ENCODE measurements at places on chromosomes 11 and 22.

- DNase-seq: no peak
These were observed 6.6 kb downstream of the SNX19 start for GRCh38 chr11:130909650-130910049.

- no peak for DNase-seq
These were observed 8.6 kb upstream of the VWCE start for GRCh38 chr11:61303725-61304124.

- no peak for DNase-seq
These were observed 39.8 kb downstream of the AMPD3 start for GRCh38 chr11:10494636-10495463.

DNA sequence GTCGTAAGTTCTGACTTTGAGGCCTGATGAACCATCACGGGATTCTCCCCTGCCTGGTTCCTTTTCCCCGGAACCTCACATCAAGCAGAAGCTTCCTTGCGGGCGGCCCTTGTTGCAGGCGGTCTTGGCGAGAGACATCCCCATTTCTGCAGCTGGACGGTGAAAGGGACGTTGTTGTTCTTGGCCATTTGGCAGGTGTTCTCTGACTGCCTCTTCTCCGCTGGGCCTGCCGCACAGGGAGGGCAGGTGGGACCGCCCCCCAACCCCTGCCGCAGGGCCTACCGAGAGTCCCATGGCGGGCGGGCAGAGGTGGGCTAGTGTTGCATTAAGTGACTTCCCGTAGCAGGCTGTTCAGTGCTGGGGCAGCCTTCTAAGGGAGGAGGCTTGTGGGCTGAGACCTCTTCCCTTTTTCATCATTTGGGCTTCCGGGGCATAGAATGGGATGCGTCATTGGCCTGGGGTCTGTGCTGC, 26.9 kb upstream of the GRAMD4 start:
- no peak for DNase-seq

DNA sequence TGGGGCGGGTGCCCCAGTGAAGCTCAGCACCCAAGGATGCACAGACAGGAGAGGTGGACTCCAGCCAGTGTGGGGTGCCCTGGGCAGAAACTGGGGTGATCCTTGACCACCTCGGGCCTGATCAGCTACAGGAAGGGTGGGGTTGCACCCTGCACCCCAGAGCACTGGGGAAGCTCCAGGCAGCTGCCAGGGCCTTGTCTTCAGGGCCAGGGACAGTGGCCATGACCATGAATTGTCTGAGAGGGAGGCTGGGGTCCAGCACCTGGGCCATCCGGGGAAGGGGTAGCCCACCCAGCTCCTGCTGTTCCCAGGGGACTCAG, 17.6 kb downstream of the IL17REL start:
- no peak for DNase-seq

GRCh38 chr11:31800398-31801265, 10.5 kb downstream of the PAX6 start:
- DNase-seq: no peak

- DNase-seq: no peak
These were observed 230.9 kb upstream of the UBASH3B start for GRCh38 chr11:122424636-122425035.

- DNase-seq: no peak
These were observed 57.8 kb upstream of the ZC3H12C start for GRCh38 chr11:110035357-110035756.

DNA sequence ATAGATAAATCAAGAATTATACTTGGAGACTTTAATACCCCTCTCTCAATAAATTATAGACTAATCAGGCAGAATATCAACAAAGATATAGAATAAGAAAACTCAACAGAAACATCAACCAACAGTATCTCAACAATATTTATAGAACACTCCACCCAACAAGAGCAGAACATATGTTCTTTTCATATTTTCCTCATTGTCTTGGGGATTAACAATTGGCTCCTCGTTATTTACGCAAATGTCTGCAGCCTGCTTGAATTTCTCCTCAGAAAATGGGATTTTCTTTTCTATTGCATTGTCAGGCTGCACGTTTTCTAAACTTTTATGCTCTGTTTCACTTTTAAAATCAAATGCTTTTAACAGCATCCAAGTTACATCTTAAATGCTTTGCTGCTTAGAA, 37.0 kb upstream of the FBLN1 start:
- DNase-seq: no peak

GRCh38 chr11:129365816-129366215, 9.8 kb upstream of the BARX2 start:
- DNase-seq: no peak

GRCh38 chr11:79287952-79288351, 152.9 kb downstream of the TENM4 start:
- no peak for DNase-seq

GRCh38 chr22:38266120-38266519, 6.7 kb downstream of the TMEM184B start:
- no peak for DNase-seq

DNA sequence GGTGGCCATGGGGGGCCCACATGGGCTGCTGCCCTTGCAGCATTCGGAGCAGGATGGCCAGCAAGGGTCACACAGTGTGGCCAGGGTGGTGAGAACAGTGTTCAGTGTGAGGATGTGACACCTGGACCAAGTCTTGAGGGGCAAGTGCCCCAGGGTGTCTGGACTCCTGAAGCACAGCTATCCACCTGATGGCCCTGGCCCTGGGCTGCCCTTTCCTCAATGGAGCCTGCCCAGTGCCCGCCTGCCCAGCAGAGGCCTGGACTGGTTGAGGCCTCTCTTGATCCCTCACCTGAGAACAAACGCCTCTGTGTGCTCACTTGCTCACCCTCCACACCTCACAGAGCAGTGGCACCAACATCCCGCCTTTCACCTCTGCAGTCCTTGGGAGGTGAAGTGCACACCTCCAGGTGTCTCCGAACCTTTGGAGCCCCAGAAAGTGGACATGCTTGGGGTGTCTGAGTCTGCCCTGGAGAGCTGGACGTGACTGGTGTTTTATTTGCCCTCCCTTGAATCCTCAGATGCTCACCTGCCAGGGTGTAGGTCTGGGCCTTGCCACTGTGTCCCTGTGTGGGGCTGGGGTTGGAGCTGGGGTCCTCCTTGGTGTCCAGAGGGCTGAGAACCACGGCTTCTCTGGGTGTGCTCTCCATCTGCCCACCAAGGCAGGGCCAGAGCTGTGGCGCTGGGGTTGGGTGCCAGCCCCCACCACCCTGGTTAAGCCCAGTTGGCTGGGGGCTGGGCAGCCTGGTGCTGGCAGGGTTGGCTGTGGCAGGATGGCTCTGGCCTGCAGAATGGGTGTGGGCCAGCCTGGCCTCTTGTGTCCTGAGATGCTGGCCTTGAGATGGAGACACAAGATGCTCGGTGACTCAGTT, 3.8 kb upstream of the MUC2 start:
- no peak for DNase-seq

Measured in smooth muscle cell of the brain vasculature (primary cell).